ENCODE measurements at places on chromosomes 2 and 18. TPM values are rescaled to one million over a fixed set of nuclear protein-coding genes. Genes with fewer than 3 reads are reported as not detected.

Gene USP34
- total RNA-seq, result 201 TPM

Gene CHRNG
- not detected for total RNA-seq

Gene PRSS56
- under 0.01 TPM for total RNA-seq

Gene CAVIN2
- total RNA-seq, result 6.9 TPM

Gene FAHD2A
- total RNA-seq, result 6.9 TPM

Gene RAB31
- total RNA-seq, result 27.3 TPM

Gene SPP2
- total RNA-seq, result not detected

Gene LRRC30
- not detected for total RNA-seq

Gene TTC27
- total RNA-seq, result 21.4 TPM

Gene CLEC4F
- not detected for total RNA-seq

Gene DES
- total RNA-seq, result 0.49 TPM

Gene EGR4
- not detected for total RNA-seq

Gene MYL12A
- 34.2 TPM for total RNA-seq

Gene CMPK2
- total RNA-seq, result 7.9 TPM

Gene ACADL
- 4.7 TPM for total RNA-seq

Gene THSD7B
- total RNA-seq, result 12.3 TPM

Gene RTKN
- 3.4 TPM for total RNA-seq

Gene MC4R
- 1.2 TPM for total RNA-seq

Gene SKOR2
- not detected for total RNA-seq

Gene POU3F3
- 230 TPM for total RNA-seq

Gene LGALSL
- total RNA-seq, result 38.4 TPM

Gene TMEM200C
- total RNA-seq, result 20.4 TPM

Gene MYOM1
- total RNA-seq, result 1.5 TPM

Gene EPHA4
- 134 TPM for total RNA-seq

Gene CNGA3
- total RNA-seq, result 2.5 TPM

Gene FBXO41
- 30.0 TPM for total RNA-seq

Gene CYP27C1
- 3.4 TPM for total RNA-seq

Gene FBXO36
- 3.9 TPM for total RNA-seq

Gene SH3BP4
- 8.4 TPM for total RNA-seq

Gene GALNT5
- under 0.01 TPM for total RNA-seq

Gene AQP12A
- total RNA-seq, result not detected

Gene KIAA2012
- 0.98 TPM for total RNA-seq

Gene STRN
- total RNA-seq, result 23.6 TPM

Gene STEAP3
- total RNA-seq, result under 0.01 TPM

Gene GCKR
- 0.49 TPM for total RNA-seq

Gene SPATS2L
- total RNA-seq, result 32.2 TPM

Gene LOXHD1
- total RNA-seq, result 0.25 TPM

Gene FSHR
- not detected for total RNA-seq

Gene SAG
- not detected for total RNA-seq

Gene PRKCE
- 51.1 TPM for total RNA-seq

Gene CFAP53
- 0.74 TPM for total RNA-seq

Gene DOK6
- 61.5 TPM for total RNA-seq

Gene ARHGAP28
- total RNA-seq, result 16.2 TPM

Gene SMARCAL1
- total RNA-seq, result 13.0 TPM
